NCI-H187 treated with DMSO at 0.1 percent for 48 hours (cell line): ENCODE measurements at places on chromosomes 11 and 22.

DNA sequence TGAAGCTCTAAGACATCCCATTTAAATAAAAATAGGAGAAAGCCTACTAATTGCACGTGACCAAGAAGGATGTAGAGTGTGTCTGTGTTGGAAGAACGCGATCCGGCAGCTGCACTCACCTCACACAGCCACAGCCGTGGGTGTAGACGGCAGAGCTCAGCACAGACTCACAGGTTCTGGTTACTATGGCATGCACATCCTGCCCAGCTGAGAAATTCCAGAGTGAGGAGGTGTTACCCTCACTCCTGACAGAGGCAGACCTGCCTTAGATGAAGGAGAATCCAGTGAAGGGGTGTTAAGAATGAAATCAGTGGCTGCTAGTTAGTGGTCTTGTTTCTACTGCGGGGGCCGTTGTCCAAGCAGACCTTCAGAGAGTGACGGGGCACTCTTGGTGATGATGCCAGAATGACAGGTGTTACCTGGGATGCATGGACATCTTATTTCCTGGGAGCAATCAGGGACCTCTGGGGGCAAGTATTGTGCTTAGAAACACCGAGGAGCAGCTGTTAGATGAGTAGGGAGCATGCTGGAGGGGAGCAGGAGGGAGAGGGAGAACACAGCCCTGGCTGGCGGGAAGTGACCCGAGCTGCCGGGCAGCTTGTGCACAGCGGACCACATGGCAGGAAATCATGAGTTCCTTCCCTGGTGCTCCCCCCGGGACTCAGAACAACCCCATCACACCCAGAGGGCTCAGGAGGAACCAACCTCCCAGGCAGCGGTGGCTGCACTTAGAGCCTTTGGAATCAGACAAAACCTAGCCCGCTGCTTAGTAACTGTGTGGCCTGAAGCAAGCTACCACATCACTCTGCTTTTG lies 12.3 kb downstream of the KCNJ5 start:
- no peak for DNase-seq

DNA sequence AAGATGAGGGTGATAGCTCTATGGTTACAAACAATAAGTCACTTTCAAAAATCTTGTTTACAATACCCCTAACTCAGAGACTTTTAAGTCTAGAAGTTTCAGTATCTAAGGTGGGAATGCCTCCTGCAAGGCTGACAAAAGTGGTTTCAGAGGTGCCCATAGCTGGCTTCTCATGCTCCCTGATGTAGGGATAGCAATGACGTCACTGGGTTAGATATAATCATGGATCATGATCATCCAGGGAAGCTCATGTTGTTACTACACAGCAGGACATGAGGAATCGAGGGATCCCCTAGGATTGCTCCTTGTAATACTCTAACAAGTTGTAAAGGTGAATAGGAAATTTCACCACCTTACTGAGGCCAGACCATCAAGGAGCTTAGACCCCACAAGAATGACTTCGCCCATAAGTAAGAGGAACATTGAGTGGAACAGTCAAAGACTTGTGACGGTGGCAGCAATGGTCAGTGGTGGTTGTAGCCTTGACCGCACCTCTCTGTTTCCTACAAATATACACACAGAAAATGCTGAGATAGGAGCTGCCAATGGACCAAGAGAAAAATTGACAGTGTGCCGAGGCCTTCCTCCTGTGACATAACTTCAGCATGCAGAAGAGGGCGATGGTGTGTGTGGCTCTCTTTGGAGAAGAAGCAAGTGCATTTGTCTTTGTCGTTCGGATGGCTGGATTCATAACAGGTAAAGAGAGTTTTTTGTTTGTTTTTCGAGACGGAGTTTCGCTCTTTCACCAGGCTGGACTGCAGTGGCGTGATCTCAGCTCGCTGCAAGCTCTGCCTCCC lies 15.6 kb downstream of the APOL4 start:
- DNase-seq, result no peak

DNA sequence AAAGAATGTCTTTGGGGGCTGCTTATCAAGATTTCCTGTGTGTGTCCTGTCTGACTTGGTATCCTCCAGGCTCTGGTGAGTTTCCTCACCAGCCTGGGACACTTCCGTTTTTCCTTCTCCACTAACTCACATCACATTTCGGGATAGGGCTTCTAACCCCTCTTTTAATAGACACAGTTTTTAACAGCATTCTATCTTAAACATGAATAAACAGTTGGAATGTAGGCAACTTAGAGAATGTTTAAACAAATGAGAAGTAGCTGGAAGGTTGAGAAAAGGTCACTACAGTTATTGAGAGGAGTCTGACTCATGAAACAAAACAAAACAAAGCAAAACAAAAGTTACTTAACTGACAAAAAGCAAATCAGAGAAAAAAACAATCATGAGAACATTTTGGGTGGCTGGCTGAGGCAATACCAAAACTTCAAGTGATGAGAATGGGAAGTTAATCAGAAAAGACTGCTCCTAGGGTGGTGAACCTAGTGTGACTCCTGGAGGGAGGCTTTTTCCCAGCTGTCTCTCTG lies 64.7 kb upstream of the CTSC start:
- DNase-seq, result no peak

DNA sequence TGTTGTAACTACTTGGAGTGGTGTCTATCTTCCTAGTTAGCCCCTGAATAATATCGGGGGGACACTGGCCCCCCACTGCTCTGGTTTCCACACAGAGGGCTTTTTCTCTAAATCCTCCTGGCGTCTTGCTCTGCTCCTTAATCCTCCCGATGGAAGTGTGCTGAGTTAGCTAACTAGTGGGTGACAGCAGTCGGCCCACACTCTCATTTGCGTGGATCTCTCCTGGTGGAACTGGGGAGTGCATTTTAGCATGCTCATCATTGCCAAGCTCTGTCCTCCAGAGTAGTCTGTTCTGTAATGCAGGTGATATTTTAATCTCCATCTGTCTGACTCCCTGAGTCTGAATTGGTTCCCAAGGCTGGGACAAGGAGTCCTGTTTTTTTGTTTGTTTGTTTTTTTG lies 46.1 kb upstream of the RASSF10 start:
- no peak for DNase-seq

DNA sequence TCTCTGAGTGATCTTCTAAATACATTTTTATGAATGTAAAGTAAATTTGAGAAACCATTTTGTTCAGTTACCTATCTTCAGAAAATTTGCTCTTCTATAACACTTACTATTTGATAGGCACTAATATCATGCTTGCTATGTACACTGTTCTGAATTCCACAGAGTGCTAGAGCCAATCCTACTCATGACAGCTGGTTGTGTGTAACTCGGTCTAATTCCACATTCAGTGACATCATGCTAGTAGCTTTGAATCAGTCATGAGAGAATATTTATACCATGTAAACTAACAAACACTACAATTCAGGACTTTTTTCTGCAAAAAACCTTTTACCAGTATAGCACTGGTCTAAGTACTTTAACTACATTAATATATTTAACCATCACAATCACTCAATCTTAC lies 902.9 kb downstream of the DLG2 start:
- DNase-seq, result no peak

- no peak for DNase-seq
Measured at GRCh38 chr11:89436071-89436470, 55.1 kb downstream of the NOX4 start.

DNA sequence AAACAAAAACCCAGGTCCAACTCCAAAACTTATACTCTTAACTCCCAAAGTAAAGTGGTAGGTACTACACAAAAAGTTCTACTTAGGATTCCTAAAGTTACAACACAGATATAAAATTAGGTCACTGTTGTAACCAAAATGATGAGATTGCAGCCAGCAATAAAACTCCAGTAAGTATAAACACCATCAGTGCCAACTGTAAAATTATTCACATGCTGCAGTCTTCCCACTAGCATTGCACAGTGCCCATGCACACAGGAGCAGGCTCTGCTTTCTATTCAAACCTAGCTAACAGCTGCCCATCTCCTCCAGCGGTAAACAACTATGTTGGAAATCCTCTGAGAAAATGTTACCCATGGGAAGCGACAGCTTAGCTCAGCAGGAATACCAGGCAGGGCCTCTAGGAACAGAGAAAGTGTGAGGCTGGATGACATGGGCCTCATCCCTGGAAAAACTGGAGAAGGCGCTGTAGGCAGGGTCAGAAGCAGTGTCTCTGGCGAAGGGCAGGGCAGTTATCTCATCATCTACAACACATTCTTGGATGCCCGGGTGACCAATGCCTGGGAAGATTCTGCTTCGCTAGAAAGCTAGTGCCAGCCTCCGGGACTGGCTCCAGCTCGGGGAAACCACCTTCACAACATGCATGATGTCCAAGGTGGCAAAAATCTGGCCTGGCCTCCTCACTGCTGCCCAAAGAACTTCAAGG lies 9.1 kb downstream of the CPT1A start:
- DNase-seq, result no peak

DNA sequence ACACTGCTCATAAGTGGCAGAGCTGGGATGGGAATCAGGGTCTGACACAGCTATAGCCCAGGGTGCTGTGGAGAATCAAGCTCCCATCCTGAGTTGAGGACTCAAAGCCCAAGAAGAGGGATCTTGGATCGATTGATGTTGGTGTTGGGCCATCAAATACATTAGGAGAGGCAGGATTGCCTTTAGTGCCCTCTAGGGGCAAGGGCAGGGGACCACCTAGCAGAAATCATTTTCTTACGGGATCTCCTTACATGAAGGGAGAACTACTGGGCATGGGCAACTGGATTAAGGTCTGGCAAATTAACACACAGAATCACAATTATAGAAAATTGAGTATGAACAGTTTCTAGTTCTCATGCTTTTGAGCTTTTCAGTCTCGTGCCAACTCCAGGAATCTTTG lies 24.9 kb upstream of the EMSY start:
- DNase-seq, result no peak

DNA sequence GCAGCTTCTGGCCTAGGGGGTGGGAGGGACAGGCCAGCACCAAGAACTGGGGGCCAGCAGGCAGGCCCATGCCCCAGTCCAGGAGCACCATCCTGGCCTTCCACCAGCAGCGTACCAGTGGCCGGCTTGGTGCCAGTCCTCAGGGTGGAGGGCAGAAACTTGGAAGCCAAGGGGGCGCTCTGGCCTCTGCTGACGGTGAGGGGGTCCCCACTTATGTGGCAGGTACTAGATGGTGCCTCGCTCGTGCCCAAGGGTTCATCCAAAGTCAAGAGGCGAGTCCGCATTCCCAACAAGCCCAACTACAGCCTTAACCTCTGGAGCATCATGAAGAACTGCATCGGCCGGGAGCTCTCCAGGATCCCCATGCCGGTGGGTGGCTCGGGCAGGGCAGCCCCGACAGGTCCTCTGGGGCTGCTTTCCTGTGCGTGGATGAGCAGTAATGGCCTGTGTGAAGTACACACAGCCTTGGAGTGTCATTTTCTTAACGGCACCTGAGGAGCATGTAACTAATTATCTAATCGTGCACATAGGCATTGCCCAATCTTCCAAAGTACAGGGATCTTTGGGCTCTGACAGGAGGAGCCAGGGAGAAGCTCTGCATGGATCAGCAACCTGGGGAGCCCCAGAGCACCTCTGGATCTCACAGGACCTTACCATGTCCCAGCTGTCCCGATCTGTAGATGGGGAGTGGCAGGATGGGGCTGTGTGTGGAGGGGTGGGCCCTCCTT lies 79.1 kb downstream of the MORC2 start:
- DNase-seq, result no peak

- DNase-seq, result no peak
Measured at GRCh38 chr11:90510839-90511238, 288.0 kb upstream of the CHORDC1 start.

GRCh38 chr11:2833051-2833715 lies 52.4 kb downstream of the CDKN1C start:
- no peak for DNase-seq

DNA sequence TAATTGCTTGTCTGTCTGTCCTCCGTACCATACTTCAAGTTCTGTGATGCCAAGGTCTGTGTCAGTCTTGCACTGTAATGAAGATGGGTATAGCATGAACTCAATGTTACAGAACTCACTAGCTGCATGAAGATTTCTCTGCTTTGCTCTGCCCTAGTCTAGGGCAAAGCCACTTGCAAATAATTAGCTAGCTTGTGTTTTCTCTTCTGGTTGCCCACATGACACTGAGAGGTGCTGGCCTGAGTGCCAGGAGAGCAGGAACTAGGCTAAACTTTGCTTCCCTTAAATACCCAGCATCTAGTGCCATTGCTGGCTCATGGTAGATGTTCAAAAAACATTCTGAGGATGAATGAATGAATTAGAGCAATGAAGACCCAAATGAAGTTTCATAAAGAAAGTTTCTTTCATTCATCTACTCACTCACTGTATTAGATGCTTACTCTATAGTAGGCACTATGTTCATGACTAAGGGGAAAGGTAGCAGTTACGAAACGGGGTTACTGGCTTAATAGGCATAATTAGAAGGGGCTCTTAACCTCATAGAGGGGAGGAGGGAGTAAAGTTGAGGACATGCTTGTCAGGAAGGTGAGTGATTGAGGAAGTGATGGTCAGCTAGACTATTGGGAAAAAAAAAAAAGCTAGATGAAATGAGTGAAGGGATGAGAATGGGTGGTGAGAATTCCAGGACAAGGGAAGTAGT lies 4.4 kb upstream of the ENDOD1 start:
- no peak for DNase-seq

DNA sequence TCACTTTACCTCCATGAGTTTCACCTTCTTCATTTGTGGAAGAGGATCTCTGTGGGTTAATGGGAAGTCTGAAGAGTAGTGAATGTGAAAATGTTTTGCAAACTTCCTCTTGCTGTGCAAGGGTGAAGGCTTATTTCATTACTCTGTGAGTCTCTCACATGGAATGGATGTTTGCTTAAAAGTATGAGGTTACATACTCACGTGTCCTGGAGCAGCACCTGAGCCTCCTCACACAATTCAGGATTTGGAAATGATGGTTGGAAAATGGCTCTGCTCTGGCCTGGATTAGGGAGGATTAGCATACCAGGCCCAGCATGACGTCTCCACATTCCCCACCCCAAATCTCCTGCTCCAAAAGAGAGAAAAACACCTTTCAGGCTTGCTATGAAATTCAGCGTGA lies 4.8 kb downstream of the GRAMD1B start:
- DNase-seq, result no peak

- no peak for DNase-seq
Measured at GRCh38 chr11:73223998-73224730, 6.1 kb downstream of the P2RY2 start.

DNA sequence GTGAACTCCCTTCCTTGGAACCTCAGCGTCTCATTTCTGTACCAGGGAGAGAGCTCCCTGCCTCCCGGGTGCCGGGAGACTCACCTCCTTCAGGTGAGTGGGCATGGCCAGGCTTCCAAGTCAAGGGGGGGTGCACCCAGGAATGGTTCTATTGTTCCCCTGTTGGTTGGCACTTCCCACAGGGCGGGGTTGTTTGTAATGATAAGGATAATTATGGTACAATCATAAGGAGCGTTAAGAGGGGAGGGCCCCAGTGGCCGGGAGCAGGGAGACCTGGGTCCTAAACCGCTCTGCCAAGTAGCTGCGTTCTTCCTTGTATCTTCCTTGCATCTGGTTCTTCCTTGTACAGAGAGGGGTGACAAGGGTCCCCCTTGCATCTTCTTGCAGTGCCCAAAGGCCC lies 79.1 kb downstream of the LRRC32 start:
- no peak for DNase-seq

GRCh38 chr11:133047036-133047770 lies 485.1 kb downstream of the OPCML start:
- no peak for DNase-seq

- no peak for DNase-seq
Measured at GRCh38 chr22:27557286-27558008, 244.1 kb downstream of the MN1 start.
